ENCODE measurements at places on chromosomes 2 and 18. TPM values are rescaled to one million over a fixed set of nuclear protein-coding genes. Genes with fewer than 3 reads are reported as not detected.

DNA sequence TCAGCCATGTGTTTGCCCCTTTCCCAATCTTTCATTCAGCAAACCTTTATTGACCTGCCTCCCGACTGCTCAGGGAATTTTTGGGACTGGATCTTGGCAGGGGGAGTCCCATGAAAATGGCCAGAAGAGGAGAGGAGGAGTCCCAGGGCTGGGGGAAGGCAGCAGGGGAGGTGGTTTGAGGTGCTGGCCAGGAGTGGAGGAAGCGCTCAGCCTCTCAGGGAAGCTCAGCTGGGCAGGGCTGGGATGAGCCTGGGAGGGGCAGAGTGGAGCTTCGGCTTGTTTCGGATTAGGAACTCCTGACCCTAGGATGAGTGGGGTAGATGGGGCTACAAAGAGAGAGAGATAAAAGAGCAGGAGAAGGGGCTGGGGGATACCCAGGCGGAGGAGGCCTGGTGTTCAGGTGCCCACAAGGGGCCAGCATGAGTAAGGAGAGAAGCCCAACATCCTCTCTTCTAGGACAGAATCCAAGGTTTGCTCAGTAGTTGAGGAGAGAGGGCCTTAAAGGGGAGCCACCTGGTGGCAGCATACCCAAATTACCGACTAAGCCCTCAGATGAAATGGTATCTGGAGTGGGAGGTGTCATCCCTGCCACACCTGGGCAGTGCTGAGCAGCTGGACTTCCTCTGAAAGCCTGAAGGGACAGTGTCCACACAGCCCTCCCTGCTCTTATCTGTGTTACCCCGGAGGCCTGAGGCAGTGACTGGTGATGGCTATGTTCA lies 91.1 kb downstream of the INHBB start:
- no peak for DNase-seq

The PID1 gene
- total RNA-seq: 7.8 TPM

GRCh38 chr2:128262315-128263253 lies 56.1 kb downstream of the HS6ST1 start:
- no peak for DNase-seq

GRCh38 chr2:203692031-203692710 lies 14.3 kb upstream of the CD28 start:
- DNase-seq: no peak

GRCh38 chr2:145157036-145157675 lies 637.2 kb upstream of the ZEB2 start:
- DNase-seq: no peak

The CHN1 gene
- total RNA-seq: 14.2 TPM

DNA sequence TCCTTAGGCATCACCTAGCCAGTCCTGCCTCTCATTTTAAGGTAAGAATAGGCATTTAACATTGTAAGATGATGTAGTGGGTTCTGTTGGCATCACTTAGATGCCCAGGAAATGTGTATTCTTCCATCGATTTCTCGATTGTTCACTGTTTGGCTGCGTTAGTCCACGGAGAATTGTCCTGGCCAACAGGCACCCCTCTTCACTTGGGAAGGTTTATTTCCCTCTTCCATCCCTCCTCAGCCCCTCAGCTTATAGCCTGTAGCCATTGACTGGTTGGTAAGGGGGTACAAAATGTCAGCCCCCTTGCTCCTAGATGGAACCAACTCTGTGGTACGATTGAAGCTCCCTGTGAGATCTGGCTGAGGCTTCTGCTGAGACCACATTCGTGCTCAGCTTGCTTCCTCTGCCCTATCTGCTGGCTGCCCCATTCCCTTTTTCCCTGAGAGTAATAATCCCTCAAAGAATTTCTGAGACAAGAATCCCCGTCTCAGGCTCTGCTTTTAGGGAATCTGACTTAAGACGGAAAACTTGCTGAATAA lies 43.4 kb downstream of the PLEKHA3 start:
- DNase-seq: no peak

DNA sequence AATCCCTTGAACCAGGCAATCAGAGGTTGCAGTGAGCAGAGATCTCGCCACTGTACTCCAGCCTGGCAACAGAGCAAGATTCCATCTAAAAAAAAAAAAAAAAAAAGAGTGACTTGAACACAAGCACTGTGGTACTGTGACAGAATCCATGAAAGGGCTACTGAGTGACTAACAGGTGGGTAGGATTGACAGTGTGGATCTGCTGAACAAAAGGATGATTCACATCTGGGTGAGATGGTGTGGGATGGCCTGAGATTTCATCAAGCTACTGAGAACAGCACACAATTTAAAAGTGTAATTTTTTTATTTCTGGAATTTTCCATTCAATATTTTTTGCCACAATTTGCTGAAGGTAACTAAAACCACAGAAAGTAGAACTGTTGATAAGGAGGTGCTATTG lies 13.3 kb upstream of the SP3 start:
- no peak for DNase-seq

GRCh38 chr2:85712849-85713612 lies 18.9 kb downstream of the GNLY start:
- peak; percentile 75 for DNase-seq

DNA sequence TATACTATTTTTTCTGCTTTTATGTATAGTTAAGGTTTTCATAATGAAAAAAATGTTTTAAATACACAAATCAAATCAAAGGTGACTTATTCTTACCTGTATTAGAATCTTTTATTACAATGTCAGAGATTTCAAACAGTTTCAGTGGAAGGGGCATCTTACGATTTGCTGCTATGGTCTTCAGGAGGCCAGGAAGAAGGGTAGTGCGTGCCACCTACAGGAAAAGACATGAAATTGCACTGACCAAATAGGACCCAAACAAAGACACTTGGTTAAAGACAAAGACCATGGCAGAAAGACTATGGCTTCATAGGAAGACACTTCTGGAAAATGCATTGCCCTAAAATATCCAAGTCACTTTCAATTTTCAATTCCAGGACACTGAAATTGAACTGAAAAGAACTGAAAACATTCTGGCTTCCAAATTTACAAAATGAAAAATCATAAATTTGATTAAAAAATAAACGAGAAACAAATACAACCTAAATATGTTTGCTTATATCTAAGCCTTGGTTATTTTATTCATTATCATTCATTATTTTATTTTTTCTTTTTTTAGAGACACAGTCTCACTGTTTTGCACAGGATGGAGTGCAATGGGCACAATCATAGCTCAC lies 42.1 kb downstream of the FARSB start:
- no peak for DNase-seq

Measured in left ventricle myocardium inferior (tissue), 1 donor.